A549 treated with dexamethasone at 1 μM for 4 hours (cell line): ENCODE measurements at places on chromosomes 12 and 14. TPM values are rescaled to one million over a fixed set of nuclear protein-coding genes. Genes with fewer than 3 reads are reported as not detected.

Gene VASH1
- 2.8 to 4.3 TPM (median 4.1 TPM) in 5 replicates for total RNA-seq

Gene ADGRD1
- total RNA-seq = 0.40 to 0.56 TPM (median 0.55 TPM) in 5 replicates

Gene OR4K2
- not detected in 5 replicates for total RNA-seq

Gene PLEKHH1
- 1.7 to 4.0 TPM (median 2.7 TPM) in 5 replicates for total RNA-seq

Gene NKX2-1
- 0.05 to 0.11 TPM in 2 of 5 replicates, not detected in the others for total RNA-seq

Gene PTGER2
- total RNA-seq = 2.7 to 4.6 TPM (median 4.2 TPM) in 5 replicates

Gene IFNG
- not detected in 5 replicates for total RNA-seq

Gene IL22
- not detected in 5 replicates for total RNA-seq

Gene SAV1
- 23.8 to 32.8 TPM (median 29.2 TPM) in 5 replicates for total RNA-seq

Gene GLS2
- 0.07 to 0.28 TPM (median 0.11 TPM) in 5 replicates for total RNA-seq

Gene TRPV4
- 0.08 to 0.19 TPM (median 0.17 TPM) in 5 replicates for total RNA-seq

Gene C14orf39
- total RNA-seq = not detected in 5 replicates

Gene TAS2R7
- not detected in 5 replicates for total RNA-seq

Gene DAO
- not detected in 5 replicates for total RNA-seq

Gene RHNO1
- total RNA-seq = 43.8 to 55.9 TPM (median 50.3 TPM) in 5 replicates

Gene SSPN
- total RNA-seq = 0.41 to 0.63 TPM (median 0.50 TPM) in 5 replicates
